GM12892 (cell line): ENCODE measurements at places on chromosomes 5 and 9.

DNA sequence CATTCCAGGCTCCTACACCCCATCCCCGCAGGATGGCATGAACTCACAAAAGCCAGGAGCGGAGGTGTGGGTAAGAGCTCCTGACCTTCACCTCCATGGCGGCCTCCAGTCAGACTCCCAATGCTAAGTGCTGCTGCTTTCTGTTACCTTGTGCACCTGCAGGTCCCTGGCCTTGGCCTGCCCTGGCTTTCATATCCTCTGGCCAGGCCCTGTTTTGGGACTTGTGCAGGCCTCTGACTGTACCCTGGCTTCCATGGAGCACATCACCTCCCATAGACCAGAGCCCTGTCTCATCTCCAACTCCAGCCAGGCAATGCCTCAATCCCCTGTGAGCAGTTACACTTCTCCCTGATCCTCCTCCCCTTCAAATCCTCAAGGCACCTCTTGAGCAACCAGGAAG lies 124.5 kb downstream of the MED10 start:
- DNase-seq: no peak

DNA sequence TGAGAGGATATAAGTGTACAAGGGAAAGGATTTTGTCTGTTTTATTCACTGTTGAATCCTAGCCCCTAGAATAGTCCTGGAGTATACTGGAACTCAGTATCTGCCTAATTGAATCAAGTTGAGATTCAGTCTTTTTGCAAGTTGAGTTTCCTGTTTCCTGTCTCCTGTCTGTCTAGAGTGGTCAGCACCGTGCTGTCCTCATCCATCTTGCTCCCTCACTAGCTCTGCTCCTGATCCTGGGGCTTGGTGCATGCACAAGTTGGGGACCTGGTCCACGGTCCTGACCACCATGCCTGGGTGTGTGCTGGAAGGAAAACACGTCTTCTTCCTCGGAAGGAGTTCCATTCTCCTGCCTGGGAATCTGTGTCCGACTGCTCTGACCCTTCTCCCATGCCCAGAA lies 3.2 kb downstream of the IL5 start:
- no peak for DNase-seq

DNA sequence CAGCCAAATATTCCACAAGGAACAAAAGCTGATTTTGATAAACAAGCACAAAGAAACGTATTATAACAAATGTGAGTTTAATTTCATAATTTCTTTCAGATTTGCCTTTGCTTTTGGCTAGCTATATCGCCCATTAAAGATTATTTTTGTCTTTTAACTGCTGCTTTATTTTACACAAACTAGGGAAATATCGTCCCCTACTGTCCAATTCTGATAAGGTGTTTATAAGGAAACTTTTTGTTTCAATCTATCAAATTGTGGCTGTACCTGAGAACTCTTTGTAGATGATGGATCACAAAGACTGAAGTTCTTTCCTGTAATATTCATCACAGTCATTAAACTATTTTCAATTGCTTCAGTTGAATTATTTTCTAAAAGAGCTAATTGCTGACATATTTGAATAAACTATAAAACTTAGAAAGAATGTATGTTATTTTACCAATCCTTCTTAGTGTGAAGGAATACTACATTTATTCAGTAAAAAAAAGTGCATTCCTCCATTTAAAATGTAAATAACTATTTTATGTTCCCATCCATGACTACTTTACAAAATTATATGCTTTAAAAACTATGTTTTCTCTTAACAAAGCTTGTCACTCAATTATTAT lies 431.3 kb upstream of the ITGA1 start:
- DNase-seq: no peak

DNA sequence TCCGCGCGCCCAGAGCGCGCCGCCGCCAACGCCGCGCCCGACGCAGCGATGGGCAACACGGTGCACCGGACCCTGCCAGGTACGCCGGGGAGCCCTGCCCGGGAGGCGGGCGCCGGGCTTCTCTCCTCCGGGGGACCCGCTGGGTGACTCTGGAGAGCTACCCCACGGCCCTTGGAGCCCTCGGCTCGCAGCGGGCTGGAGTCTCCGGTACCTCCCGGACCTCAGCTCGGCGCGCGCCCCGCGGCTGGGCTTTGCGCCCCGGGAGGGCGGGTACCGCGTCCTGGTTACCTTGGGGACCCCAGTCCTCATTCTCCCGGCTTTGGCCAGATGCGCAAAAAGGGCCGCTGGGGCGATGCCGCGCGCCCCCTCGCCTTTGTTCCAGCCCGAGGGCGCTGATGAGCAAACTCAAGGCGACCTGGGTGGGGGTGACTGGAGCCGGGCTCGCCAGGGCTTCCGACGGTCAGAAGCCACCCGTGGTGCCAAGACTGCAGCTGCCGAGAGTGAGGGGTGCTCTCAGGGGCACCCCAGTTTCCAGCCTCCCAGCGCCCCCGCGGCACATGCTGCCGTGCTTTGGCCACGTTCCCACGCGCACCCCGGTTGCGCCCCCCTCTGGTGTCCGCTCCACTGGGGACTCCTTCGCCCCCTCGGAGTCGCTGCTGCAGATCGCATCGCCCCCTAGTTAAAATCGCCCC lies 442 bp downstream of the NEURL1B start:
- DNase-seq: peak; percentile 41

DNA sequence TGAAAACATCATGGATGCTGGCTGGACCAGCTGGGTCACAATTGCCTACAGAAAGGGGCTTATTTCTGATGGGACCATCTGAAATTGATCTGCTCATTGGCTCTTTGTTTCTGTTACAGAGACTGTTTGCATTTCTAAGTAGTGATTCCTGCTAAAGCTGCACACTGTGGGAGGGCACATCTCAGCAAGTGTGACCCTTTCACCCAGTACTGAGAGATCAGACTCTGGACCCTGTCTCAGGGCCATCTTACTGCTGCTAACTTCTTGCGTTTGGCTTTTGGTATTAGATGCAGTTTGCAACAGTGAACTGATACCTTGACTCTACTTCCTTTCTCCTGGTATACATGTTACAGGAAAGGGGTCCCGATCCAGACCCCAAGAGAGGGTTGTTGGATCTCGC lies 24.5 kb upstream of the KDM4C start:
- DNase-seq: no peak

DNA sequence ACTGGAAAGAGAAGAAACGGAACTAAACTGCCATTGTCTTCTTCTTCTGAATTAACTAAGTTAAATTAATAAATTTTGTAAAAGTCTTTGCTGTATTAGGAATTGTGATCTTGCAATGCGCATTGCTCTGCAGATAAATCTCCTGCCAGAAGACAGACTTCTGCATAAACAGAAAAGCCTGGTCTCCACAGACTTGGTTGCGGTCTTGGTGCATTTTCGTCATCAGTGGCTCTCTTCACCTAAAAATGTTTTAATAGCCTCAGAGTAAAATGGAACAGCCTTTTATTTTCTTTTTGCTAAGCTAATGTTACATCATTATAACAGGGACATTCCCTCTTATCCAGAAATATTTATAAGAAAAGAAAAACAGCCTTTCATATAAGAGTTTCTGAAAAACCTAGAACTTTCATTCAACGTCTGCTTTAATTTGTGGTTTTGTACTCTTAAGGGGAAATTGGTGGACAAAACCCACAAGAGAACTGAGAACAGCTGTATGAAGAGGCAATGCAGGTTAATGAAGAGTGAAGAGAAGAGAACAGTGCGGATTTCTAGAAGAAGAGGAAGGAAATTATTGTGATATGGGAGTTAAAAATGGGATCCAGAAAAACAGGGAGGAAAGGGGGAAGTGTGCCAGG lies 10.1 kb downstream of the IFNA5 start:
- no peak for DNase-seq

DNA sequence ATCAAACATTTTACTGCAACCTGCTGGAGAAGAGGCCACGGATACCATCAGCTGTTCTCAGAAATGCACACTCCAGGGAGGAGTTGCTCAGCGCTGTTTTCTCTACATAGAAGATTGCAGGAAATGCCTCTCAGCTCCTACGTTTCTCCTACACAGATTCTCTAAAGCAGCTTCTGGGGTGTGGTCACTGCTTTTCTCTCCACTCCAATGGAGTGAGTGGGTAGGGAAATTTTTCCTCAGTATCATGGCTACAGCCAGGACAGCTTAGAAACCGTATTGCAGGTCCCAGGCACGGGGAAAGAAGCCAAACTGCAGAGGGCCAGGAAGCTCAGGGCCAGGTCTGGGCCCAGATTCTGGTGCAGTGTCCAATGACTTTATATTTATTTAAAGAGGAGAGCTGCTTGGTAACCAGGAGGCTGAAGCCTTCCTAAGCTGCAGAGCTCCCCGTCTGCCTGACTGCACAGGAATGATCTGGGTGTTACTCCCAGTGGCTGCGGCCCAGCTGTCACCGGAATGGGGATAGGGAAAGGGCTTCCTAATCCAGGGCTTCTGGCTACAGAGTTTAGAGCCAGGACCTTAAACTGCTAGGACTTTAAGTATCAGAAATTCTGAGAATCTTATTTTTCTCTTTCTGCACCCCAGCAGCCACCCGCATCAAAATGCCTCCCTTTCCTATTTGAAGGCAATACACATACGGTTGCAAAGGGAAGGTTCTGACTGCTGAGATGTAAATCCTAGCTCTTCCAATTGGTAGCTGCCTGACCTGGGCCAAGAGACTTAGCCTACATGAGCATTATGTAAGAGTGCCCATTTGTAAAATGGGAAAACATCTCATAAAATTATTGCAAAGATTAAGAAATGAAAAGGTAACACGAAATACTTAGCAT lies 1.4 kb upstream of the SPTAN1 start:
- DNase-seq: no peak

DNA sequence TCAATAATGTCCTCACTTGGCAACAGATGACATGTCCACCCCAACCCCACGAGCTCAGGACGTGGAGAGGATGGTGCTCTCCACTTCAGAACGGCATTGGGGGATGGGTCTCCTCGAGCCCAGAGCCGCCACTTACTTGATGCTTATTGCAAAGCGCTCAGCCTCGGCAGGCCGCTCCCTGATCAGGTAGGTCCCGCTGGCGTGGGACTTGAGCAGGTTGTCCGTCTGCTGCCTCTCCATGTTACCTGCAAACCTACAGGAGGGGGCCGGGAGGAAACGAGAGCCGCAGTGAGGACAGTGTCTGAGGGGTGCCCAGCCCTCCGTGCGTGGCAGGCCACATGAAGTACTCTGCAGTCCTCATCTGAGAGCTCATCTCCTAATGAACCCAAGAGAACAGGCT lies 36.6 kb upstream of the SARDH start:
- DNase-seq: no peak

DNA sequence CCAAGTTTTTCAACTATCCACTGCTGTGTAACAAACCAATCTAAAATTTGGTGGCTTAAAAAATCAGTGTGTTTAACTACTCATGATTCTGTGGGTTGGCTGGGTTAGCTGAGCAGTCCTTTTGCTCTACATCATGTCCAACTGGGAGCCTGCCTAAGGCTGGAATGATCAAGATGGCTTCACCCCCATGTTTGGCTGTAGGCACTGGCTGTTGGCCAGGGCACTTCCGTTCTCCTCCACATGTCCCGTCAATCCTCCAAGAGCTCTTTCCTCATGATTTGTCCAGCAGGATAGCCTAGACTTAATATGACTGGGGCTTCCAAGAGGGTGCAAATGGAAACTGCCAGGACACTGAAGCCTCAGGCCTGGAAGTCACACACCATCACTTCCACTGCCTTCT lies 17.0 kb upstream of the TSSK1B start:
- DNase-seq: no peak

DNA sequence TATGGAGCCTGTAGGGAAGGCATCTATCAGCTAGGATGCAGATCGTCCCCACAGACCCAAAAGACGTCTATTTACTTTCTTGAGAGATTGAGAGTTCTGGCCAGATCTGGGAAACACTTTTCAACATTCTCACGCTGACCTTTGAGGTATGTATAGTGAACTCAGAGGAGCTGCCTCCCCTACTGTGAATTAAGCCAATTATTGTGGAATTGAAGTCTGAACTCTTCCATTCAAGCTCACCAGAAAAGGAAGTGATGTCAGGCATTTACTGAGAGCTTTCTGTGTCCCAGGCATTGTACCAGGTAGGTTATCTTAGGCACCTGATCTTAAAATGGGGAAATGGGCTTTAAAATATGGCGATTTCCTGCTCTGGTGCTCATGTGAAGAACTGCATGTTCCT lies 136.5 kb downstream of the SV2C start:
- DNase-seq: no peak

DNA sequence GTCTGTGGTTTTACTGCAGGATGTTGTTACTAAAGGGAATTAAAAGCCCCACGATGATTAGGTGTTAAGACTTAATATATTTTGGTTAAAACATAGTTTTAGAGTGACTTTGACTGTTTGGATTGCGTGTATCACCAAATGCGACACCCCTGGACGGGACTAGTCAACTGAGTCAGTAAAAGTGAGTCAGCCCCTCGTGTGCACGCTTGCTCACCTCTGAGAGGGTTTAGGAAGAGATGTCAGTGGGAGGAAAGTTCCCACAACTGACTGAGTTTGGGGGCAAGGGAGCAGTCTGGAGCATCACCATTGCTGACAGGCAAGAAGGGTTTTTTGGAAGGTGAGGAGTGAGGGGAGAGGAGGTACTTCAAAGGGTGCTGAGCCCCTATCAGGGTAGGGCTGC lies 14.4 kb upstream of the DMRT3 start:
- DNase-seq: no peak

DNA sequence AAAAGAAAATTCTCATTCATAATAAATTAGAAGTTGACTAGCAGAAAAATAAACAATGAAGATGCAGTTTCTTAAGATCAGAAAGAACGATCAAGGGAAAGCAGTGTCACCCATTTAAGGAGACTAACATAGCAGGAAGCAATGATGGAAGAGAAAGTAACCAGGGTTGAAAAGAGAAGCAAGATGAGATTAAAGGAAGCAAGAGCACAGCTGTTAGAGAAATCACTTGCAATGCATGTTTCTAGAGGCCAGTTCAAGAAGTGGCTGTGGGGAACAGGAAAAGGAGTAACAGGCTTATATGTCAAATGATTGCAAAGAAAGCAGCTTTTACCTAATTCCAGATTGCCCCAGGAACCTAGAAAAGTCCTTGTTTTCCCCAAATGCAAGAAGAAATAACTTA lies 46.8 kb upstream of the SLC1A1 start:
- no peak for DNase-seq

- no peak for DNase-seq
These were observed 140.8 kb upstream of the TRPC7 start for GRCh38 chr5:136506131-136506530.

- DNase-seq: no peak
These were observed 1247.9 kb upstream of the ACO1 start for GRCh38 chr9:31136524-31136923.

DNA sequence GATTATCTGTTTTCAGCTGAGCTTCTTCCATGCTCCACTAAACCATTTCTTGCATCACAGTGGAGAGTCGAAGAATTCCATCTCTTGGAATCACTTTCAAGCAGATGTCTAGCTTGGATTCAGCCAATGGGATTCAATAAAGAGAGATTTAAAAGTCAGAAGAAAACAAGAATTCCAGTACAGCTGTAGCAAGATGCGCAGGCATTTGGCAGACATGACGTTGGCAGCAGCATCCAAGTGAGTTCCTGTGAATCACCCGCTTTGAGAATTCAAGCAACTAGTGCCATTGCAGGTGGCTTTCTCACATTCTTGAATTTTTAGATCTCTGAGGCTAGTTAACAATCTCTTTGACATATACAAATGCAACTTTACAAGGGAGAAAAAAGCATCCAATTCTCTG lies 467.0 kb downstream of the CDH10 start:
- no peak for DNase-seq
